EH (cell line): ENCODE measurements at places on chromosomes 5 and 9.

GRCh38 chr9:19985081-19985480, 196.2 kb upstream of the SLC24A2 start:
- DNase-seq: no peak

- no peak for DNase-seq
These were observed 18.2 kb downstream of the TUT7 start for GRCh38 chr9:86336058-86336457.

- DNase-seq: no peak
These were observed 72.5 kb downstream of the ACER2 start for GRCh38 chr9:19481121-19481870.

DNA sequence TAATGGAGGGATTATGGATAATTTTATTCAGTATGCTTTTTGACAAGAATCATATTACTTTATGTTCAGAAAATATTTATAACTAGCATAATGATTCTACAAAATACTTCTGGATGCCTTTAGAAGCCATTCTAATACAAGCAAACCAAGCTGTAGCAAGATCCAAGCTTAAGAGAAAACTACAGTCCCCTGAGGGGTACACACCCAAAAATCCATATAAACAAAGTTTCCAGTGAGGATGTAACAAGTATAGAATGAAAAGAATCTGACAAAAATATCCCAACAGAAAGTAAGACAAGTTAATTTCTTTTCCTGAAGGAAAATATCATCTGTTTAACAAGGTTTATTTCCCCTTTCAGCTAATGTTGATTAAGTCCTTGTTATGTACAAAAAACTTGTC, 53.9 kb downstream of the MLLT3 start:
- DNase-seq: peak; percentile 41

- DNase-seq: no peak
These were observed 373.8 kb upstream of the KLF4 start for GRCh38 chr9:107863396-107863795.

GRCh38 chr9:18743421-18743820, 269.5 kb downstream of the ADAMTSL1 start:
- DNase-seq: no peak
